Activated naive CD8-positive, alpha-beta T cell treated with anti-CD3 and anti-CD28 coated beads for 36 hours (primary cell): ENCODE measurements at places on chromosomes 2 and 18. TPM values are rescaled to one million over a fixed set of nuclear protein-coding genes. Genes with fewer than 3 reads are reported as not detected.

TDRD15 gene
- not detected for total RNA-seq

XDH gene
- total RNA-seq = not detected

ACVR1C gene
- 1.0 TPM for total RNA-seq

NCK2 gene
- total RNA-seq = 76.1 TPM

TUBA3E gene
- total RNA-seq = not detected

COL6A3 gene
- 0.76 TPM for total RNA-seq

DNA sequence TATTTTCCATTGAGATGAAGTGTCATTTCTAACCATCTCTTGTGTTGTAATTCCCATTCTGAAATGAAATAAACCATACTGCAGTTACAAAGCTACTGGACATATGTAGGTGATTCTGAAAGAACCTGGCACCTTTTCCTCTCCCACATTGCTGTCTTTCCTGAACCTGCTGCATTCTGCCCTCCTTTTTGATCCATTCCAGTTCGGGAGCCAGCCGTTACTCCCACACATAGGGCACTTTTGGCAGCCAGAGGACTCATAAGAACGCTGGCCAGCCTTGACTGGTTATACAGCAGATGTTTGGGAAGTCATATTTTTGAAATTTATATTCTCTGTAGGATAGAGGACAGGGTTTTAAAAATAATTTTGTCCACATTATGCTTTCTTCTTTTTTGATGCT, 369.8 kb upstream of the CDH7 start:
- H3K27ac ChIP-seq = no peak overlapping the region
- H3K4me3 ChIP-seq = no peak overlapping the region
- no peak for DNase-seq
- no peaks in the 10 kb centered on the region for H3K36me3 ChIP-seq
- H3K27me3 ChIP-seq = no peaks in the 10 kb centered on the region
- H3K4me1 ChIP-seq = no peaks in the 10 kb centered on the region

DNA sequence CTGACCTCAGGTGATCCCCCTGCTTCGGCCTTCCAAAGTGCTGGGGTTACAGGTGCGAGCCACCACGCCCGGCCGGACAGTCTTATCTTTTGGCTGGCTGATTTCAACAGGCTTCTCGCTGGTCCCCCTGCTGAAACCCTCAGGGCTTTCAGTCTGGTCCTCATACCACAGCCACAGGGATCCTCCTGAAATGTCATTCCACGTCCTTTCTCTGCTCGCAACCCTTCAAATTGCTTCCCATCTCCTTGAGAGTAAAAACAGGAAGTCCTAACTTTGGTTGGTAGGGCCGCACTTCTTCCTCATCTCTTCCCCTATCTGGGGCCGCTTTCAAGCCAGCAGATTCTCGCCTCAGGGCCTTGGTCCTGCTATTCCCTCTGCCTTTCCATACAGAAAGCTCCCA, 1.4 kb upstream of the CAB39 start:
- H3K36me3 ChIP-seq = peaks cover 18% of the 10 kb centered on the region
- peaks cover 36% of the 10 kb centered on the region for H3K4me1 ChIP-seq
- H3K4me3 ChIP-seq = no peak overlapping the region
- DNase-seq = no peak
- no peaks in the 10 kb centered on the region for H3K27me3 ChIP-seq
- H3K27ac ChIP-seq = no peak overlapping the region

DNA sequence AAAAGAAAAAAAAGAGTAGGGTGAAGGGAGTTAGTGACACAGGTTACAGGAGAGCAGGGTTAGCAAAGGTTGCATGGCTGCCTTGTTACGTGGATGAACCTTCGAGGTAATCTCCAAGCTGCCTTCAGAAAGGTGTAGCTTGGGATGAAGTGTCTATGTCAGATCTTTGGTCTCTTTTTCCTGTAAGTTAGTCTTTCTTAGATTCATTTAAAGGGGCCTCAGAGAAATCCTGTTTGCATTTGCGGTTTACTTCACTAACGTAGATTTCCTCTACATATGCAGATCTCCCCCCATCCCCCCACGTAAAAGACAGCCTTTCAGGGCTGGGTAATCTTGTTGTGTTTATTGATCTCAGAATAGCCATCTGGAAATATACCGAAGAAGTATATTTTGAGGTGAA, 83.7 kb downstream of the MTA3 start:
- peaks cover 18% of the 10 kb centered on the region for H3K36me3 ChIP-seq
- peaks cover 64% of the 10 kb centered on the region for H3K4me1 ChIP-seq
- DNase-seq = peak; percentile 17
- peak overlapping the region; percentile 66 for H3K4me3 ChIP-seq
- H3K27ac ChIP-seq = peak overlapping the region; percentile 92
- H3K27me3 ChIP-seq = no peaks in the 10 kb centered on the region

DNA sequence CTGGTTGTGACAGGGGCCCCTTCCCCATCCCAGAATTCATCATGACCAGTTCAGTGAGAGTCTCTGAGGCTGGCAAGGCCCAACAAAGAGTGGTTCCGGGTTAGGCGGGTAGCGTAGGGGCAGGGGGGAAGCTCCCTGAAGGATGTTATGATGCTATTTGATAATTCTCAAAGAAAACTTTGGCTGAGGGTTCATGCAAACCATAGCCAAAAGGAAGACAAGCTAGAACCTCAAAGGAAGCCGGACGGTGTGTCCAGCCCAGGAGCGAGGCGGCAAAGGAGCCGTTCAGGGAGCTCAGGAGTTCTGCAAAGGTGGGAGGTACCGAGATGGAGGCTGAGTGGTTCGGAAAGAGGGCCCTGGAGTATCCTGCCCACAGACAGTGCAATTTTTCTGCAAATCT, 226.8 kb upstream of the RAB6C start:
- no peak overlapping the region for H3K4me3 ChIP-seq
- no peak overlapping the region for H3K27ac ChIP-seq
- H3K27me3 ChIP-seq = peaks cover 15% of the 10 kb centered on the region
- no peak for DNase-seq
- peaks cover 3% of the 10 kb centered on the region for H3K4me1 ChIP-seq
- no peaks in the 10 kb centered on the region for H3K36me3 ChIP-seq

GRCh38 chr2:236369661-236370062, 105.5 kb upstream of the ASB18 start:
- H3K27ac ChIP-seq = no peak overlapping the region
- no peak overlapping the region for H3K4me3 ChIP-seq
- no peak for DNase-seq
- H3K4me1 ChIP-seq = peaks cover 18% of the 10 kb centered on the region
- H3K27me3 ChIP-seq = peaks cover 76% of the 10 kb centered on the region

- H3K27ac ChIP-seq = peak overlapping the region; percentile 89
- H3K36me3 ChIP-seq = peaks cover 6% of the 10 kb centered on the region
These were observed 12.8 kb upstream of the TTN start for GRCh38 chr2:178819992-178820391.

- no peak for DNase-seq
- H3K4me3 ChIP-seq = no peak overlapping the region
- no peaks in the 10 kb centered on the region for H3K4me1 ChIP-seq
- no peaks in the 10 kb centered on the region for H3K36me3 ChIP-seq
- peaks cover 3% of the 10 kb centered on the region for H3K27me3 ChIP-seq
These were observed 410.1 kb upstream of the TCF4 start for GRCh38 chr18:55998071-55998522.

DNA sequence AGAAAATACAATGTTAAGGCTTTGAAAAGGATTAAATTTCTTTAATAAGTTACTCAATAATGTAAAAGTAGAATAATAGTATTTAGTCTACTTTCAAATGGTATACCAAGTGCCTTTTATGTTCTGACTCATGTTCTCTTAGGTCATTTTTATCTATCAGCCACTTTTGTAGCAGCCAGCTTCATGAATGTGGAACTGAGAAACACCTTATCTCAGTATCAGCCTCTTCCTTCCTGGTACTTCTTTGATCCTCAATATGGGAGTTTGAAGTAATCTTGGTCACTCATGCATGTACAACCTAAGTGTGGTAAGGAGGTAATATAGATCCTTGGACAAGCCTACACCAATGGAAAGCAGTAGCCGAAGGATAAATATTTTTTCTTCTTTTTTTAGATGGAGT, 180.4 kb upstream of the NRXN1 start:
- H3K4me3 ChIP-seq = no peak overlapping the region
- no peak for DNase-seq

- H3K4me1 ChIP-seq = peaks cover 8% of the 10 kb centered on the region
- peak overlapping the region; percentile 15 for H3K4me3 ChIP-seq
These were observed 30.7 kb upstream of the PTMA start for GRCh38 chr2:231677632-231678104.

- H3K27ac ChIP-seq = no peak overlapping the region
- H3K4me1 ChIP-seq = no peaks in the 10 kb centered on the region
- H3K27me3 ChIP-seq = peaks cover 37% of the 10 kb centered on the region
- H3K36me3 ChIP-seq = no peaks in the 10 kb centered on the region
These were observed 73.3 kb upstream of the YPEL5 start for GRCh38 chr2:30073523-30073922.

DNA sequence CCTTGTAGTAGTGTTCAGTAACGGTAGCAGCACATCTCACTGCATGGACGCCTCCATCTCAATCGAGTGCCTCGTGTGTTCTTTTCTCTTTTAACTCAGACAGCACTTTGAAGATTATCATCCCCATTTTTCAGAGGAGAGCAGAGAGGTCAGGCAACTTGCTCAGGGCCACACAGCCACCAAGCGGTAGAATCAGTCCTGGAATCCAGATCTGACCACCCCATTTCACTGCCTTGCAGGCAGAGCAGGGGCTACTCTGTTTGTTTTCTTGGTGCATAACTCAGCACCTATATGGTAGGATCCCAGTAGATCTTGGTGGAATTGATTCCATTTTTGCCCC, 129.5 kb downstream of the SMAD7 start:
- DNase-seq = no peak
- H3K4me1 ChIP-seq = peaks cover 14% of the 10 kb centered on the region
- H3K27me3 ChIP-seq = no peaks in the 10 kb centered on the region

GRCh38 chr2:42488297-42488696, 5.5 kb downstream of the KCNG3 start:
- no peak for DNase-seq
- no peaks in the 10 kb centered on the region for H3K36me3 ChIP-seq
- H3K27ac ChIP-seq = no peak overlapping the region
- peaks cover 12% of the 10 kb centered on the region for H3K27me3 ChIP-seq

DNA sequence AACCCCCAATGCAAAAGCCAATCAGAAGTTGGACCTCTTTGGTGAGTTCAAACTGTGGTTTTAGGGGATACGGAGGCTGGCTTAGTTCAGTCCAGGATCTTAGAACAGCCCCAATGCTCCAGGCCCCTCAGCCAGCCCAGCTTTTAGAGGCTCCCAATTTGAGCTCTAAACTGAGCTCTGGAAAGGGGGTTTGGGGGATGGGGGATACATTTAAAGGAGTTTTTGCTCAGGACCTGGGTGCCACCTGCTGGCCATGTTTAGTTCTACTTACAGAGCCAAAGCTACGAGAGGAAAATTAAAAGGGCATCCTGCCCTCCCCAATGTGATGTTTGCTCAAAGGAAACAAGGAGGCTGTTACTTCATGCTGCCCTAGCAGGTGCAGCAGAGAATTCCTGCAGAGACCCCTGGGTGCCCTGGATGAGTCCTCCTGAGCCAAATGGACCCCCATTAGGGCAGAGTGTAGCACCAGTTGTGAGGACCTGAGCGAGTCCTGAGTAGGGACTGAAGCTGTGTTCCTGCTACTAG, 15.9 kb upstream of the TMEM214 start:
- H3K4me1 ChIP-seq = no peaks in the 10 kb centered on the region
- no peaks in the 10 kb centered on the region for H3K36me3 ChIP-seq
- H3K4me3 ChIP-seq = no peak overlapping the region
- H3K27me3 ChIP-seq = no peaks in the 10 kb centered on the region
- H3K27ac ChIP-seq = no peak overlapping the region
- DNase-seq = peak; percentile 33

DNA sequence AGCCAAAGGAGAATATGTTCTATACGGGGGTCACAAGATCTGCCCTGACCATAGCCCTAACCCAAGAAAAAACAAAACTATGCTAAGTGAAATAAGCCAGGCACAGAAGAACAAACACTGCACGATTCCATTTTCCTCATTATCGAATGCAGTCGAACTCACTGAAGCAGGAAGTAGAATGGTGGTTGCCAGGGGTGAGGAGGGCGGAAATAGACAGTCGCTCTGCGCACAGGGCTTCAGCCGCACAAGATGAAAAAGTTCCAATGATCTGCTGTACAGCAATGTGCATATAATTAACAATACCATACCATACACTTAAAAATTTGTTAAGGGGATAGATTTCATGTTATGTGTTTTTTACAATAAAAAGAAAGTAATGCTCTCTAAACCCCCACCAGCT, 257.7 kb downstream of the TXNL1 start:
- no peak overlapping the region for H3K4me3 ChIP-seq
- no peak overlapping the region for H3K27ac ChIP-seq
- no peak for DNase-seq

DNA sequence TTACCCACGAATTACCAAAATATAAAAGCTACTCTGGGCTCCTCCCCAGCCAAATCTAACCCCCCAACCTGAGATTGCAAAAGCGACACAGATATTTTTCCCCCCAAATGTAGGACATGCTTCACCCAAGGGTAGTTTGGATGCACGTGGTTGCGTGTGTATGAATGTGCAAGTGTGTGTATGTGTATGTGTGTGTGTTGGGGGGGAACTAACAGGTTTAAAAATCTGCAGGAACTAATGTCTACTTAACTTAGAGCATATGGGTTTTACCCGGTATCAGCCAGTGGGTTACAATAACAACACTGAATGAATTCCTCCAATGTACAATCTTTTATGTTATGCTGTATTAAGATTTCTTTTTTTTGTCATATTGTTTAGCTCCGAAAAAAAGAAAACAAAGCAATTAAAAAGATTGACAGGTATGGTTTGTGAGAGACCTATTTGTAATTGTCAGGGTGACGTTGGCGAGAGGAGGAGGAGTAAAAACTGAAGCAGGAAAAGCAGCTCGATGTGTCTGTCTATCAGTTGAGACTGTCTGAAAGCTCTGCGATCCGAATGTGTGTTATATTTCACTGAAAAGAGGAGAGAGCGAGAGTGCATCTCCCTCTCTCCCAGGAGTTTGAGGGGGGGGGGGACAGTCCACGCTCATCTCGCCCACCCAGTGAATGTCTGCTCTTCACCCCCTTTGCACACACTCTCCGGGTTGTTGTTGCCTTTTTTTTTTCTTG, at the start of gene TSHZ1:
TSS of gene TSHZ1 (plus strand) at position 524 of the 728 bp plus-strand sequence. CDS start 1,080 bp downstream, outside the sequence.
- H3K4me1 ChIP-seq = peaks cover 59% of the 10 kb centered on the region
- peak; percentile 52 for DNase-seq
- H3K4me3 ChIP-seq = peak within 1 kb of the TSS; percentile 95
- H3K27ac ChIP-seq = peak within 1 kb of the TSS; percentile 94
- H3K27me3 ChIP-seq = peaks cover 20% of the 10 kb centered on the region
- peaks cover 11% of the 10 kb centered on the region for H3K36me3 ChIP-seq
